ENCODE measurements at places on chromosomes 2 and 18. TPM values are rescaled to one million over a fixed set of nuclear protein-coding genes. Genes with fewer than 3 reads are reported as not detected.
A peak's percentile ranks its signal among the peaks of the same experiment; 100 is the strongest.

DNA sequence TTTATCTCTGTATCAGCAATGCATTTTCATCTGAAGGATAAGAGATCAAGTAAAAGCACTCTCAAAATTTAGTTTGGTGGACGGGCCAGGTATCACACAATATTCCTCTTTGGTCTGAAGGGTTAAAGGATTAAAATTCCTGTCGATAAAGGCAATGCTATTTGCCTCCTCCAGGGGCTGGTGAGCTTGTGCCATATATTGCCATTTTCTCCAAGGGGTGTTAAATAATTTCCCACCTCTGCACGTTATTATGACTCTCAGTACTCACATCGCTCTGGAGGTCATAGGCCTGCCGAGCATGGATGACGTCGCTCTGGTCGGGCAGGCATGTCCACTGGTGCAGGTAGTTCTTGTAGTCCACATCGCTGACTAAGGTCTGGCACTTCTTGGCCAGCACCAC is 94.2 kb downstream of the NEB start:
- H3K27me3 ChIP-seq = no peaks in the 10 kb centered on the region
- H3K36me3 ChIP-seq = no peaks in the 10 kb centered on the region
- peaks cover 22% of the 10 kb centered on the region for H3K4me1 ChIP-seq
- no peak for DNase-seq
- peak overlapping the region; percentile 91 for H3K27ac ChIP-seq

DNA sequence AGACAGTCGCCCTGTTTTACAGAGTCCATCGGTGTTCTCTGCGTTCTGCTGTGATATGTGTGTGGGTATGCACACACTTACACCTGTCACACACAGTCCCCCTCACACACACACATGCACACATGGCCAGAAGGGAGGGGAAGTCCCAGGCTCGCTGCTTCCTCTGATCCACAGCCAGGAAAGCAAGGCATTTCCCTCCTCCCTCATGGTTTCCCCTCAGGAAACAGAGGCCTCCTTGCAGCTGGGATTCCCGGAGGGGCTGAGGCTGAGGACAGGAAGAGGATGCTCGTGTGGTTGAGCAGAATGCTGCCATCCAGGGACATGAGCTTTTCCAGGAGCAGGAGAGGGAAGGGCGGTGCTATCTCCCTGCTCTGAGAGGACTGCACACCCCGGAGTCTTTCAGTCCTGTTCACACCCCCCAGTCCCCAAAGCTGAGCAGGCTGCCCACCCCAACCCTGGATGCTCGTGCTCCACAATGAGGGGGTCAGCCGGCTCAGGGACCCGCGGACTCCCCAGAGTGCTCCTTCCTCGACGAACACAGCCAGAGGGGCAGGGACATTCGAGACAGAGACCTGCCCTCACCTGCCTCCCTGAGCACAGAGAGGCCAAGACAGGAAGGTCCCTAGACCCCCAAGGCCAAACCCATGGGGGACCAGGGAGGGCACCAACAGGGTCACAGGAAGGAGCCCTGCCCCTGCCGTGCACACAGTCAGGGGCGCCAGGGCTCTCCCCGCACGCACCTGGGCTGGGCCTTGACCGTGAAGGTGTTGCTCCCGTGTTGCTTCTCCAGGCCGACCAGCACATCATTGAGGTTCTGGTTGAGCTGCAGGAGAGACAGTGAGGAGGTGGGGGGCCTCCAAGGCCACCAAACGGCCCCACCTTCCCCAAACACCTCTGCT is 45.3 kb downstream of the BIN1 start:
- no peak for DNase-seq
- no peak overlapping the region for H3K4me3 ChIP-seq
- H3K4me1 ChIP-seq = peaks cover 13% of the 10 kb centered on the region
- no peaks in the 10 kb centered on the region for H3K27me3 ChIP-seq
- H3K27ac ChIP-seq = no peak overlapping the region

- H3K36me3 ChIP-seq = no peaks in the 10 kb centered on the region
- no peak overlapping the region for H3K4me3 ChIP-seq
- no peak overlapping the region for H3K27ac ChIP-seq
- peaks cover 63% of the 10 kb centered on the region for H3K27me3 ChIP-seq
- H3K4me1 ChIP-seq = no peaks in the 10 kb centered on the region
- DNase-seq = no peak
These were observed 119.6 kb downstream of the MTX2 start for GRCh38 chr2:176388861-176389260.

The IHH gene
- total RNA-seq = not detected

The MC5R gene
- not detected for total RNA-seq

All from T-helper 17 cell (primary cell).